ENCODE measurements at places on chromosomes 4 and X.

- no peak for DNase-seq
These were observed 1.3 kb upstream of the SEPSECS start for GRCh38 chr4:25161593-25161950.

- DNase-seq = no peak
These were observed 1.8 kb downstream of the VSIG4 start for GRCh38 chrX:66038115-66038514.

- no peak for DNase-seq
These were observed 57.4 kb downstream of the BCORL1 start for GRCh38 chrX:130039847-130040246.

GRCh38 chr4:134691915-134692314, 490.3 kb upstream of the PABPC4L start:
- no peak for DNase-seq

- DNase-seq = peak; percentile 18
These were observed at the start of gene DCTD for GRCh38 chr4:182917182-182918043. Gene DCTD, minus strand, starts transcription at chr4:182917386. Its CDS starts 1,818 bp downstream, at chr4:182915568.

GRCh38 chr4:177729681-177730080, 287.4 kb upstream of the AGA start:
- DNase-seq = no peak

DNA sequence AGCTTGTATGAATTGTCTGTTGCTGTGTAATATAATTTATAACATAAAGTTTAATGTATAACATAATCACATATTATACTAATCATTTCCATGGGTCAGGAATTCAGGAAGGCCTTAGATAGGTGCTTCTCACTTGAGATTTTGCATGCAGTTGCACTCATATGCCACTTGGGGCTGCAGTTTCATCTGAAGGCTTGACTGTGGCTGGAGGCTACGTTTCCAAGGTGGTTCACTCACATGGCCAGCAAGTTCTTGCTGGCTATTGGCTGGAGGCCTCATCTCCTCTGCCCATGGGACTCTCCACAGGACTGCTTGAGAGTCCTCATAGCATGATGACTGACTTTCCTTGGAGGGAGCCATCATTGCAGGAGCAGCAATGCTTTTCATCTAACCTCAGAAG, 53.4 kb upstream of the STX18 start:
- DNase-seq = no peak

DNA sequence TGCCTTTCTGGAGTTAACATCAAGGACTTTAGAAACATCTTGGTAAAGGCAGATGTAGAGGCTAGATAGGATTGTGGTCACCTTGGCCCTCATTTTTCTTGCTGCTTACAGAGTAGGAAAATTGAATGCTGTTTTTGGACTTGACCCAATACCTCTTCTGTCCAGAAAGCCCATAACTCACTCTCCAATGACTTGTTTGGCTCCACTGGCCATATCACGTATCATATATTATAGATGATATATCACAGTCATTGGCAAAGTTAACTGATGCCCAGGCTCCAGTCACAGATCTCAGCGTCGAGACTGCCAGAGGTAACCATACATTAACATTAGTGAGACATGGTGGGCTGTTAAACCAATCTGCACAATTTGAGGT, 88.1 kb upstream of the PLAC1 start:
- DNase-seq = no peak

DNA sequence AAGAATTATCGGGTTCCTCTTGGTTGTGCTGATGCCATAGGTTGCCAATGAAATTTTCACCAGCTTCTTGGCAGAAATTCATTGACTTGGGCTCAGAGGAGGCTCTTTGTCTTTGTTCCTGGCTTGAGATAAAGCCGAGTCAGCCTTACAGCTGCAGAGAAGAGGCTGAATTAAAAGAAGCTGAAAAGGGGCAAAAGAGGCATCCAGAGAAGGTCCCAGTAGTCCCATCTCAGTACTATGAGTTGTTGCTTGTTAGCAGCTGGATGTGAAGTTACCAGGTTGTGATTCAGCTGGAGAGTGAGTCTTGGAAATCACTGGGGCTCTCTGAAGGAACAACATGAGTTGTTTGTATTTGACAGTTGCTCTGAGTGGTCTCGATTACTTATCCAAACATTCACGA, 59.7 kb downstream of the SMAD1 start:
- DNase-seq = no peak

- DNase-seq = no peak
These were observed 2.1 kb upstream of the AVPR2 start for GRCh38 chrX:153902385-153902784.

DNA sequence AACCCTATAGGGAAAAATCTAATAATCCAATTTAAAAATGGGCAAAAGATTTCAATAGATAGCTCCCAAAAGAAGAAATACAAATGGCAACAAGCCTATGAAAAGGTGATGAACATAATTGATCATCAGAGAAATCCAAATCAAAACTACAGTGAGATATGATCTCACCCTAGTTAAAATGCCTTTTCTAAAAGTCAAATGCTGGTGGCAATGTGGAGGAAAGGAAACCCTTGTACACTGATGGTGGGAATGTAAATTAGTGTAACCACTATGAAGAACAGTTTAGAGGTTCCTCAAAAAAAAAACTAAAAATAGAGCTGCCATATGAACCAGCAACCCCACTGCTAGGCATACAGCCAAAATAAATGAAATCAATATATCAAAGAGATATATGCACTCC, 44.5 kb downstream of the STPG2 start:
- no peak for DNase-seq

DNA sequence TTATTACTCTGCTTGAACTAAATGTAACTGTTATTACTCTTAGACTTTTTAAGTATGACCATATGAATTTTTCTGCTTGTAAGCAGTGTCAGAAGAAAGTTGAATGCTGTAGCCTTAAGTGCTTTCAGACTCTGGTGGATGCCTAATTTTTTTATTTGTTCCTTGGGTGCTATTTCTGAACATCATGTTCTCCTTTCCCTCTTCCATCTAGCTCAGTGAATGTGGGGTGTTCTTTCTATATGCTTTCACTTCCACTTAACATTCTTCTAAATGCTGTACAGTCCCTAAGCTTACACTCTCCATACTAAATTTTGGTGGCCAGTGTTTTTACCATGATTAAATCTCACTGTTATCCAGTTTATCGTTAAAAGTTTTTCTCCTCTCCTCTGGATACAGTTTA, 3.6 kb downstream of the DCK start:
- no peak for DNase-seq

DNA sequence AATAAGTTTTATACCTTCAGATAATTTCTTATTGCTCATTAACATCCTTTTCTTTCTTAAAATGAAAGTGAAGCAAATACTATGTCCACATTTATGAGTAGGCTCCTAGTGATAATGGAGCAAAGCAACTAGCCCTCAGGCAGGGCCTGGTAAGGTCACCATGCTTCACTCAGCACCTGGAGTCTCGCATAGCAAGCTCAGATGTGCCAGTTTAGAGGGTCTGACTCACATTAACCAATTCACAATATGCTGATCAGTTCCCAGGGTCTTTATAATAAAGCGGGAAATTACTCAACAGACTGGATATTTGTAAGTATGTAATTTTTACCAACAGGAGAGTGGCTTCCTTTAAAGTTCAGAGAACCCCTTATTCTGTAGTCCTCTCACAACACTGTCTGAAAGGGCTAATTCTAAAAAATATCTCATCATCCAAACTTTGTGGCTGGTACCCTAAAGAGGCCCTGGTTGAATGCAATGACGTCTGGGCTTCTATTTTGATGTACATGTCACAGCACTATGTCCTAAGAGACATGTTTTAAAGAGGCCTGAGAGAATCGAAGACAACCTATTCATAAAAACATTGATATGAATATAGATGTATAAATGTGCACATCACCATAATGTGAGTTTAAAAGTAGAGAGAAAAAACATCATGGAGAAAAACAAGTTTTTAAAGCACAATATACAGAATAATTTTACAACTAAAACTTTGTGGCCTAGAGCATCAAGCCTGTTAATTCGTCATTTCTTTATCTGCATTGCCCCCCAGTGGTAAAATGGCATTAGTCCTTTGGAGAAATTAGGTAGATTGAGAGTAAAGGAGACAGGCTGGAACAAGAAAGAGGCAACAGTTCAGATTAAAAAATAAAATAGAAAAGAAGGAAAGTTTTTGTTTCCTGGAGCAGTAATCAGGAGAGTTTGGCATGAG, 44.3 kb downstream of the IL21 start:
- peak; percentile 66 for DNase-seq

DNA sequence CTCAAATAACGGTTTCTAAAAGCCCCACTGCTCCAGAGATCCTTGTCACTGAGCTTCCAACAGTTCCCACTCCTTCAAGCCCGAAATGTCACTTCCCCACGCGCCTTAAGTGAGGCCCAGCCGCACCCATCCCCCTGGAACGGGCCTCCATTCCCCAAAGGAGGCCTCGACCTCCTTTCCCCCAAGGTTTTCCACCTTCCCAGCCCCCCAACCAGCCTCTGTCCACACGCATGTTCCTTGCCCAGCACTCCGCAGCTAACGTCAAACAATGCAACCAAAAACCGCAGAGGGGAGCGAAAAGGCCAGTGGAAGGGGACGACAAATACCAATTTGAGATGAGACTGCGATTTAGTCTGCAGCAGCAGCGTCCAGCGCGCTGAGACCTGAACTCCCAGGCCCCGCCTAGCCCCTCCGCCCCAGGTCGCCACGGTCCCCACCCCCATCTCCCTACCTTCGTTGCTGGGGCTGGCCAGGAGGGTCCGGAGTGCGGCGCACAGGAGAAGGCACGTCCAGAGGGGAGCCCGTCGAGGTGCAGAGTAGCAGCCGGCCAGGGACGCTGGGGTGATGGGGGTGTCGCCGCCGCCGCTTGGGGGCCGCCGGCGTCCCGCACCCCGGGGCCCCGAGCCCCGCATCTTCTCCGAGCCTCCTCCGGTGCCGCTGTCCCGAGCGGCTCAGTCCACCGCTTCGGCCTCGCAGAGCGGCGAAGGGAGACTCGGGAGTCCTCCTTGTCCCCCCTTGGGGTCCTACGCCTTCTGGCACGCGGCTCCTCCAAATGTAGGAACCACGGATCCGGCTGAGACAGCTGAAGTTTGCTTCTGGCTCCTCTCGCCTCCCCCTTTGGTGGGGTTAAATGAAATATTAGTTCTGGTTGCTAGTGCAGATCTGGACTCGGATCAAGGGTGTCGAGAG, 924 bp downstream of the EPHA5 start:
- DNase-seq = no peak

DNA sequence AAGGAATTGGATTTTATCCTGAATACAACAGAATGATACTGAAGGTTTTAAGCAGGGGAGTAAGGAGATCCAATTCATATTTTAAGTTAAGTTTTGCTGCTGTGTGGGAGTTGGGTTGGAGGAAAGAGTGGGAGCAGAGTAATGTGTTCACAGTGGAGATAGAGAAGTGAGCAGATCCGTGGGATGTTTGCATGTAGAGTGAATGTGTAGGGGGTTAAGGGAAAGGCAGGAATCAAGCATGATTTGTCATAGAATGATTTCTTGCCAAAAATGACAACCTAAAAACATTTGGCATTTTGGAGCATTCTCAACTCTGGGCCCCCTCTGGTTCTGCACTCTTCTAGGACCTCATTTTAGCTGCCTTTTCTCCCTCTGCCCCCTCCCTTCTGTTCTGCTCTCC, 76.6 kb downstream of the ARHGAP10 start:
- DNase-seq = no peak
